ENCODE measurements at places on chromosomes 5 and 9.
A peak's percentile ranks its signal among the peaks of the same experiment; 100 is the strongest.

- H3K4me3 ChIP-seq: no peak overlapping the region
- H3K27me3 ChIP-seq: no peaks in the 10 kb centered on the region
- no peak for DNase-seq
These were observed 51.2 kb downstream of the IPPK start for GRCh38 chr9:92618633-92619225.

GRCh38 chr9:78510035-78510434 is 213.1 kb downstream of the PSAT1 start:
- H3K27me3 ChIP-seq: peaks cover 3% of the 10 kb centered on the region
- H3K36me3 ChIP-seq: no peaks in the 10 kb centered on the region
- H3K27ac ChIP-seq: no peak overlapping the region

- no peak overlapping the region for H3K4me3 ChIP-seq
- no peak overlapping the region for H3K27ac ChIP-seq
- no peaks in the 10 kb centered on the region for H3K4me1 ChIP-seq
- no peak for DNase-seq
- H3K27me3 ChIP-seq: no peaks in the 10 kb centered on the region
These were observed 388.3 kb downstream of the ARRDC3 start for GRCh38 chr5:90994796-90995195.

DNA sequence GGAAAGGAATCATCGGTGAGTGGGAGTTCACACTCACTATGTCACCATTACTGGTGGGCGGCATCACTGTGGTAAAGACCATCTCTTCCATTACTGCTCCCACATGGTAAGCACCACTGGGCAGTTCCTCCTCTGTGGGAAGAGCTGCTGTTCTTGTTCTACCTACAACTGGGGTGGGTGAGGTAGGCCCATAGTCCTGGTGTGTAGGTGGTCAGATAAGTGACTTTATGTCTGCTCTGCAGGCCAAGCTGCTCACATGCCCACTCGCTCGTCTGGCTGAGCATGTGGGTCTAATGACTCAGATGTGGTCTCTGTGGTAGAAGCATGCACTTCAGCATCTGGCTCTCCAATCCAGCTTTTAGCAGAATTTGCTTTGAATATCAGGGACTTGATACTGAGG is 82.9 kb downstream of the TMEM215 start:
- H3K4me3 ChIP-seq: no peak overlapping the region
- H3K27ac ChIP-seq: no peak overlapping the region
- peaks cover under 1% of the 10 kb centered on the region for H3K27me3 ChIP-seq
- H3K36me3 ChIP-seq: no peaks in the 10 kb centered on the region

GRCh38 chr5:133124891-133125290 is 73.1 kb downstream of the HSPA4 start:
- H3K27me3 ChIP-seq: peaks cover 7% of the 10 kb centered on the region
- H3K27ac ChIP-seq: peak overlapping the region; percentile 21
- peaks cover 20% of the 10 kb centered on the region for H3K4me1 ChIP-seq
- H3K4me3 ChIP-seq: no peak overlapping the region
- no peak for DNase-seq

DNA sequence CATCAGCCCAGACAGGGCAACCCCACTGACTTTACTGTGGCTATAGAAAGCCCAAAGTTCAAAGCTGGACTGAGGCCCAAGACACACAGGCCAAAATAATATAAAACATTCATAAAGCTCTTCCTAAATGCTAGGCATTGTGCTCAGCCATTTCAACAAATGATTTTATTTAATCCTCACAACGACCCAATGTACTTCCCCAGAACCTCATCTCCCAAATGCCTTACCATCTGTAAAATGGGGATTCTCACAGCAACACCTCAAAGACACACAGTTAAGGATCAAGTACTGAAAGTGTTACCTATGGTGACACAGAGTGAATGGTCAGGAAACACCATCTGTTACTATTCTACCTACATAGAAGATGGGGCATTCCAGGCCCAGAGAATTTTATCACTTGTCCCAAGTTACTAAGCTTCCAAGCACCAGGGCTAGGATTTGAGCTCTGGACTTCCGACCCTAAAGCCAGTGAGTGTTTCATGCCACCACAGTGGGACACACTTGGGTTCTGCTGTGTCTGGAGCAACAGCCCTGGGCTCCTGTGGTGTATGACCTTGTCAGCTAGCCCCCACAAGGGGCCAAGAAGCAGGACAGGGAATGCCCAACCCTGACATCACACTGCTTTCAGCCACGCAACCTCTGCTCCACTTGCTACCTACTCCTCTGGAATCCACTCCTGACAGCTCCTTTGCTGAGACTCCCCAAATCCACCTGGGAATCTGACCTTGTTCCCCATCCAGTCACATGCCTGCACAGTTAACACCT is 15.1 kb downstream of the SHB start:
- no peak overlapping the region for H3K27ac ChIP-seq
- H3K4me1 ChIP-seq: peaks cover 35% of the 10 kb centered on the region
- peaks cover 16% of the 10 kb centered on the region for H3K27me3 ChIP-seq
- no peak for DNase-seq

- H3K4me1 ChIP-seq: peaks cover 21% of the 10 kb centered on the region
- H3K27me3 ChIP-seq: peaks cover 7% of the 10 kb centered on the region
- DNase-seq: no peak
- H3K27ac ChIP-seq: no peak overlapping the region
These were observed 48.4 kb upstream of the APC start for GRCh38 chr5:112689155-112689909.

- no peaks in the 10 kb centered on the region for H3K27me3 ChIP-seq
- H3K4me1 ChIP-seq: no peaks in the 10 kb centered on the region
- no peak overlapping the region for H3K4me3 ChIP-seq
- no peaks in the 10 kb centered on the region for H3K36me3 ChIP-seq
- DNase-seq: no peak
- peak overlapping the region; percentile 45 for H3K27ac ChIP-seq
These were observed 433.1 kb downstream of the CHSY3 start for GRCh38 chr5:130337179-130337888.

DNA sequence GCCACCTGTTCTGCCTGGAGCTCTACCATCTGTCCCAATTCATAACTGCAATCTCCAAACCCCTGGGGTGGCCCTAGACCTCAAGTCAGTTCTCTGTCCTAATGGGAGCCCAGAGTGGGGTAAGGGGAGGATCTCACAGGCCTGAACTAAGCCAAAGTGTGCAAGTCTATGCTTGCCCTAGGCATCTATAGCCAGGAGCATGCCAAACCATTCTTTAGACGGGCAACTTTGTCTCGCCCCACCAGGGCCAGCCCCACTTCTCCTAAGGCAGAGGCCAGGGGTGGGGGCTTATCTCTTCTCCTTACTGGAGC is 3.3 kb downstream of the ACSL6 start:
- peaks cover 68% of the 10 kb centered on the region for H3K27me3 ChIP-seq
- H3K4me3 ChIP-seq: no peak overlapping the region
- H3K36me3 ChIP-seq: no peaks in the 10 kb centered on the region
- H3K27ac ChIP-seq: no peak overlapping the region
- H3K4me1 ChIP-seq: peaks cover 16% of the 10 kb centered on the region
- no peak for DNase-seq

- H3K27ac ChIP-seq: no peak overlapping the region
- peaks cover 3% of the 10 kb centered on the region for H3K27me3 ChIP-seq
- no peak overlapping the region for H3K4me3 ChIP-seq
- DNase-seq: no peak
- H3K4me1 ChIP-seq: peaks cover 39% of the 10 kb centered on the region
- peaks cover 4% of the 10 kb centered on the region for H3K36me3 ChIP-seq
These were observed 127.0 kb downstream of the ADAMTS2 start for GRCh38 chr5:179217956-179218942.

GRCh38 chr9:90504486-90504885 is 138.1 kb downstream of the DIRAS2 start:
- no peak overlapping the region for H3K4me3 ChIP-seq
- H3K27ac ChIP-seq: no peak overlapping the region
- H3K36me3 ChIP-seq: no peaks in the 10 kb centered on the region
- no peak for DNase-seq
- H3K4me1 ChIP-seq: peaks cover 8% of the 10 kb centered on the region

GRCh38 chr5:172165465-172165864 is 22.6 kb downstream of the STK10 start:
- H3K36me3 ChIP-seq: no peaks in the 10 kb centered on the region
- H3K4me3 ChIP-seq: no peak overlapping the region
- H3K27me3 ChIP-seq: peaks cover 3% of the 10 kb centered on the region
- H3K4me1 ChIP-seq: peaks cover 42% of the 10 kb centered on the region

DNA sequence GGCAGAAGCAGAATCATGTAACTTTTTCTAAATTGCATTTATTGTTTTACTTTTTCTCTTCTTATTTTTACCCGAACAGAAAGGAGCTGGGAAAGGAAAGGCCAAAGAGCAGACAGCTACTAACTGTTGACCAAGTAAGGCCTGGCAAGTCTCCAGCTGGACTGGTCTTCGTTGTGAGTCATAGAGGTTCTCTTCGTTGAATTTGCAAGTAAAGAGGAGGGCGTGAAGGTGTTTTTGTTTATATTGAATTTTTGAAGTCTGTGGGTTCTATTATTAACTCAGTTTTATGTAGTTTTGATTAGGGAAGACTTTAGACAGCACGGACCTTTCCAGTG is 416.5 kb upstream of the CCNH start:
- peaks cover 32% of the 10 kb centered on the region for H3K36me3 ChIP-seq
- DNase-seq: no peak
- H3K27me3 ChIP-seq: no peaks in the 10 kb centered on the region
- peak overlapping the region; percentile 37 for H3K27ac ChIP-seq

DNA sequence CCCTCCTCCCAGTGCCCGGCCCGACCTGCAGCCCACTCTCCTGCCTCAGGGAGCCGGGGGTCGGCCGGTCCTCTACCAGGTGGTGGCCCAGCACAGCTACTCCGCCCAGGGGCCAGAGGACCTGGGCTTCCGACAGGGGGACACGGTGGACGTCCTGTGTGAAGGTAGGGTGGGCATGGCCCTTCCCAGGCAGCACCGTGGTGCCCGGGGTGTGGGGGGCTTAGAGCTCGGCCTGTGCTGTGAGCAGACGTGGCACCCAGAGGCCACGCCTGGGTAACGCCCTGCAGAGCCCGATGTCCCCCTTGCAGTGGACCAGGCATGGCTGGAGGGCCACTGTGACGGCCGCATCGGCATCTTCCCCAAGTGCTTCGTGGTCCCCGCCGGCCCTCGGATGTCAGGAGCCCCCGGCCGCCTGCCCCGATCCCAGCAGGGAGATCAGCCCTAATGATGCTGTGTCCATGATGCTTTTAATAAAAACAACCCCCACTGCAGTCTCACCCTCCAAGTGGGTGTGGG is 7.2 kb downstream of the ENTPD8 start:
- DNase-seq: no peak
- no peak overlapping the region for H3K4me3 ChIP-seq
- no peaks in the 10 kb centered on the region for H3K4me1 ChIP-seq
- H3K27ac ChIP-seq: no peak overlapping the region
- H3K36me3 ChIP-seq: no peaks in the 10 kb centered on the region
- H3K27me3 ChIP-seq: no peaks in the 10 kb centered on the region

- H3K27me3 ChIP-seq: peaks cover 9% of the 10 kb centered on the region
- no peak overlapping the region for H3K4me3 ChIP-seq
- no peak overlapping the region for H3K27ac ChIP-seq
- peaks cover under 1% of the 10 kb centered on the region for H3K4me1 ChIP-seq
- DNase-seq: no peak
These were observed 4.4 kb upstream of the RAPGEF1 start for GRCh38 chr9:131744171-131744719.

- DNase-seq: no peak
- H3K36me3 ChIP-seq: peaks cover 10% of the 10 kb centered on the region
- peaks cover 43% of the 10 kb centered on the region for H3K4me1 ChIP-seq
- peak overlapping the region; percentile 92 for H3K27ac ChIP-seq
- H3K27me3 ChIP-seq: peaks cover 2% of the 10 kb centered on the region
These were observed 28.2 kb downstream of the PTGES start for GRCh38 chr9:129724456-129725190.

DNA sequence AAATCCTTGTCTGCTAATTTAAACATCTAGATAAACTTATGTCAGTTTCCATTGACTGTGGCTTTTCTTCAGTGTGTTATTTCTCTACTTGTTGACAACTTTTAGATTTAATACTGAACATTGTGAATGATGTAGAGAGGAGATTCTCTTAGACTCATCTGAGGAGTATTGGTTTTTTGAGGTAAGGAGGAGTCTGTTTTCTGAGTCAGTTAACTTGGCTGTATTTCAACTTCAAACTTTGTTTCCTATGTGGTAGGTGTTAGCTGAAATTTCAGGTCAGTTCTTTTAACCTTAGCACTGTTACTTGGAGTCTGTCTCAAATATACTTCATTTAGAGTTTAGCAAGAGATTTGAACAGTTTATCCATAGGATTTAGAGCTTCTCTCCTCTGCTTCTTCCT is 67.9 kb downstream of the XRCC4 start:
- H3K4me1 ChIP-seq: no peaks in the 10 kb centered on the region
- no peak overlapping the region for H3K4me3 ChIP-seq
- no peak for DNase-seq
- H3K27ac ChIP-seq: no peak overlapping the region
- no peaks in the 10 kb centered on the region for H3K27me3 ChIP-seq
